ENCODE measurements at places on chromosomes 5 and 9.

- no peak for DNase-seq
Observed at GRCh38 chr9:133098871-133099270, 22.2 kb downstream of the RALGDS start.

GRCh38 chr5:41748631-41749030 is 121.6 kb downstream of the OXCT1 start:
- DNase-seq = no peak

DNA sequence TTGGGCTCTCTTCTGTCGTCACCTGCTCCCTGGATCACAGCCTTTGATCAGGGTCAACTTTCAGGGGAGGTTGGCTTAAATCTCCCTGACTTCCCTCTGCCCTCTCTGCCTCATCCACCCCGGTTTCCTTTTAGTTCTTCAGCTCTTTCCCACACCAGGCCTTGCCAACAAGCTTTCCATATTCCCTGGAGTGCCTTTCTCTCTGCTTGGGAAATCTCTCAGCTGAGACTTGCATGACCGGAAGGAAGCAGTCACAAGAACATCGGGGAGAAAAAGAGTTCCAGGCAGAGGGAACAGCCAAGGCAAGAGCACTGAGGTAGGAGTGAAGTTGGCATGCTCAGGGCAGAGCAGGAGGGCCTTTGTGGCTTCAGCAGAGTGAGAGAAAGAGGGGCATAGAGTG is 88.4 kb upstream of the HSPA9 start:
- no peak for DNase-seq

- no peak for DNase-seq
Observed at GRCh38 chr9:72128526-72128925, 20.7 kb upstream of the GDA start.

GRCh38 chr9:35481347-35481975 is 8.4 kb upstream of the RUSC2 start:
- no peak for DNase-seq

GRCh38 chr5:112445626-112446350 is 26.7 kb upstream of the EPB41L4A start:
- no peak for DNase-seq

- DNase-seq = peak; percentile 35
Observed at GRCh38 chr9:87973730-87974292, 522 bp downstream of the CDK20 start.

DNA sequence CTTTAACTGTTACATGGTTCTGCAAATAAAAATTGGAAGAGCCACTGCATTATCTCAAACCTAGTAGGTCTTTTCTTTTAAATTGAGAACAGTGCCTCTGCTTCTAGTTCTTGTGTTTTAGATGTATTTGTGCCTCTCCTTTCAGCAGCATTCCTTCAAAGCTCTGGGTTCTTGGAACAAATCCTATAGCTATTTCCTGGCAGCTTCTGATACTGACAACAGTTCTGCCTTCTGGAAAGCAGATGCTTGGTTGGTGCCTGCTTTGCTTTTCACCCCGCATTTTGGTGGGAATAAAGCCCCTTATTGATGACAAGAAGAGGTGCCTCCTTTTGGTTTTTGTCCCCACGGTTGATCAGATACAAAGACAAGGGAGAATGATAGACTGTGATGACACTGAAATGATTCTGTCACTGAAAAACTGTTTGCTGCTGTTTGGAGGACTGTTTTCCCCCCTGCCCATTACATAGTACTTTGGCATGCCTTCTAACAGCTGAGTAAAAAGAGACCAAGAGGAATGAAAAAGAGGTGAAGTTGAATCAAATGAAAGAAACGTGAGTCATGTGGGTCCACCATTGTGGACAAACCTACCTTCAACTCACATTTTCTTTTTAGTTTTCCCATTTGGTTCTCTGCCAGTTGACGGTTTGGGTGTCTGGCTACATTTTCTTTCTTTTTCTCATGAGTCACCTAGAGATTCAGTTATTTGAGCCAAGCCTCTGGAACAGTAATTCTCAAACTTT is 5.6 kb downstream of the PTCD2 start:
- DNase-seq = no peak

DNA sequence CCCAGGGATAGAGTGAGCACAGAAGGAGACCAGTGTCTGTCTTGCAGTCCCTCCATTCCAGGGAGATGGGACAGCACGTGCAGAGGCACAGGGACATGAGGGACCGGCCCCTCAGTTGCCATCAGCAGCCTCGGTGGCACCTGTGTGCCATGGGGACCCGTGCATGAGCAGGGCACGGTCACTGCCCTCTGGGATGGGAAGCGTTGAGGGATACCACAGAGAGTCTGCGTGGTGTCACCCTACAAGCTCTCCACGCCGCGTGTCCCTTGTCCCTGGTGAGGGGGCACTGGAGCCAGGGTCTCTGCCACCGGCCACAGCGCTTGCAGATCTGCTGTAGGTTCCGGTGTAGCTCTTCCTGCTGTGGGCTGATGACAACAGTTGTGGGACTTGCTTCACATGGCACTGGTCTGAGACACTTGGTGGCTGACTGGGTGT is 108.1 kb downstream of the CACNA1B start:
- no peak for DNase-seq

- no peak for DNase-seq
Observed at GRCh38 chr9:137193771-137194170, 5.3 kb downstream of the SSNA1 start.

DNA sequence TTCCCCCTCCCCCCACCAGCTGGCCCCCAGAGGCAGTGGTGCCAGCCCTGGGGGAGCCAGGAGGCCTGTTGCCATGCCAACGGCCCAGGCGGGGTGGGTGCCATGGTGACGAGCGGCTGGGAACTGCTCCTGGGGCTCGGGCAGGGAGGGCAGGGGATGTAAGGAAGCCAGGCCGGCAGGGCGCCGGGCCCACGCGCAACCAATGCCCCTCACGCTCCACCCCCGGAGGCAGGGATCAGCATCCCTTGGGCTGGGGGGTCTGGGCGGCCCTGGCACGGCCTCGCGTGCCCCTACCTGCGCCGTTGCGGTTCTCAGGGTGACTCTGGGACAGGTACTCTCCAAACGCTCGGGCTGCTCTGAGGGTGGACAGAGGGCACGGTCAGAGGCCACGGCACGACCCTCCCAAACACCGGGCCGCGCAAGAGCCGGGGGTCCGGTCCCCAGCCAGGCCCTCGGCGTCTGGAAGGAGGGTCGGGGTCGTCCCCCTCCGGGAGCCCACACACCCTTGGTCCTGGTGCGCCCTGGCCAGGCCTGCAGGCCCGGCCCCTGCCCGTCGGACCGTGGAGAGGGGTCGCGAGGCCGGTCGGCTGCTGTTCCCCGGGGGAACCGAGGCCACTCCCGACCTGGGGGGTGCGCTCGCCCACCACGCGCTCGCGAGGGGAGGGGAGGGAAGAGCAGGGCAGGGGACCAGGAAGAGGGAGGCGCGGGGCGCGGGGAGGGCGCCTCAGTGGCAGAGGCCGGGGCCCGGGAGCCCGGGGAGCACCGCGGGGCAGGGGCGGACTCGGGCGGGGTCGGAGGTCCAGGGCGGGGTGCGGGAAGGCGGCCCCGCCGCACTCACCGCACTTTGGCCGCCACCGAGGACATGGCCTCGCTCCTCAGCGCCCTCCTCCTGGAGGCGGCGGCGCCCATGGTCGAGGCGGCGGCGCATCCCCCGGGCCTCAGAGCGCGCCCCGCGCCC is 661 bp downstream of the NSMF start:
- DNase-seq = peak; percentile 41

DNA sequence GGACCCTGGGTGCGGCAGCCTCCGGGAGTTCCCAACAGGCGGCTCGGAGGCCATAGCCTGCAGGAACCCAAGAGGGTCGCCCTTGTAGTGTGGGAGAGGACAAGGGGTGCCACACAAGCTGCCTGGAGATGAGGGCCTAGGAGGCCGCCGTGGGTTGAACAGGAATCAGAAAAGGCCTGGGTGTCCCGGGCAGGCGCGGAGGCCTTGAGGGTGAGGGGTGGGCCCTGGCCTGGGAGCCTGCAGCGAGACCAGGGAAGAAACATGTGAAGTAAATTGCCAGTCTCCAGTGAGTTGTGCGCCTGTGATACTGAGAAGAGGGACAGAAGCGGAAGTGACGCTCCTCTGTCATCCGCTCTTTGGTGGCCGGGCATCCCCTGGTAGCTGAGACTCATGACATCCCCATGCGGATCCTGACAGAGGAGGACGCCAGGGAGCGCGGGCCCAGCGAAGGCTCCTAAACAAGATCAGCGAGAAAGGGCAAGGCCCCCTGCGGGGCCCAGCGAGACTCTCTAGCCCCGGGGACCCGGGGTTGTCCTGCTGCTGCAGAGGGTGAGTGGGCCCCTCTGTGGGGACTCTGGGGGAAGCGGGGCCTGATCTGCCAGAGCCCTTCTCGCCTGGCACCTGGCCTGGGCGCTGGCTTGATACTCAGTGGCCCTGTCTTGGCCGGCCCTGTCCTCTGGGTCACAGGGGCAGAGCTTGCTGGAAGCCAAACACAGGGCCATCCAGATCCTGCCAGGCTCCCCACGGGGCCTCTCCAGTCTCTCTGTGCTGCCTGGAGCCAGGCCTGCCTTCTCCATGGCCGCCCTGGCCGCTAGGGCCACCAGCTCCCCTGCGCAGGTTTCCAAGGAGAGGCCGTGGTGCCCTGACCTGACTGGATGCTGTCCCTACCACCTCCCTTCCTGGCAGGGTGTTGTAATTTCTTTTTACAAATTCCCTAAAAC is 788.4 kb downstream of the TLE4 start:
- no peak for DNase-seq

DNA sequence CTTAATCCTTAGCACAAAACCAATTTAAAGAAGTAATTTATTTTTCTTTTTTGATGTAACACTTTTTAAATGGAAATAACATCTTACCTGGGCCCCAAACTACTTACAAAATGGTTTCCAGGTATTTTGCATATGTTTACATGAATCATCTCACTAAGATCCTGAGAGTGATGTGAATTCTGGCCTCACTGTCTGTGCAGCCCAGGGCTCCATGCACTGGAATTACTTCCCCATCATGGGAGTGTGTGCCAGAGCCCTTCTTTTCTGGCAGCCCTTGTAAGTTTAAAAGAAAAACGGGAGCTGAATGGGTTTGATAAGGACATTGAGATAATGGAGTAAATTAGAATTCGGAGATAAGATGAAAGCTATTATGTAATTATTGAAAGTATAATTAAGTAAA is 12.2 kb upstream of the F2R start:
- DNase-seq = no peak

DNA sequence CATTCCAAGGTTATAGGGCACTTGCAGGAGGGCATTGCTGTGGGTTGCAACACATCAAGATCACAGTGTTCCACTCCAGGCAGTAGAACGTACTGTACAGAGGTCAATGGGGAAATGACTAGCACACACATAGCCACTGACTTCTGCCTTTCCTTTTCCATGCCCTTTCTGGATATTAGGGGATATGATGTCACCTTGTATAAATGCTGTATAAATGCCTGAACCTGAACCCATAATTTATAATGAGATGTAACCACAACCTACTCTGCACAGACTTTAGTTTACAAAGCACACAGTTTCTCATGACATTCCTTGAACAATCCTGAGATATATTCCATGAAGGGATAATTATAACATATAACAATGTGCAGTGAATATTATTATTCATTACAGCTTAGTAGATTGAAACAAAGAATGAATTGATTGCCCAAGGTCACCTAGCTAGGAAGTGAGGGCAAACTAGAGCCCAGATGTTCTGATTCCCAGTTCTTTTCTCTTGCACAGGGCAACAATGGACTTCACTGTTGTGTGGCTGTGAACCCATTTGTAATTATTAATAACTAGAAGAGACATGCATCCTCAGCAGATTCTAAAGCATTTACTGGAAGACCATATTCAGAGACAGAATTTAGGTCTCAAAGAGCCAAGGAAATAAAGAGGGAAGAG is 5.6 kb upstream of the ABLIM3 start:
- DNase-seq = no peak

- no peak for DNase-seq
Observed at GRCh38 chr5:9356351-9356825, 189.5 kb downstream of the SEMA5A start.

Measured in caudate nucleus (tissue), 63 donors.